Activated T-helper 1 cell treated with Interleukin-2 at 50 U/mL for 16 hours (primary cell): ENCODE measurements at places on chromosomes 3 and 15.

DNA sequence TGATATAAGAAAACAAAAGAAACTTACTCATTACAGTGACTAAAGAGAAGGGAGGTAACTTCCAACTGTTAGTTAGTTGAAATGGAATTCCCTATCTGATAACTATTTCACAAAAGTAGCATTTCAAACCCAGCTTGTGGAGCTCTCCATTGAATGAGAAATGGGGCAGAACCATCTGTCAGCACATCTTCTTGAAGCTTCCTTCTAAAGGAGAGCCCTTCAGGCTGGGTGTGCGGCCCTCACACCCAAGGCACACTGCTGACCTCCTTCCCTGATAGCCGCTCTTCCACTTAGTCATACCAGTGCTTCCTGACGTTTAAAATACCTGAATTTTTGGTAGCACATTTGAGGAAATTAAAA lies 28.1 kb upstream of the VEPH1 start:
- no peak for DNase-seq

- no peak for DNase-seq
Observed at GRCh38 chr3:12750658-12751071, 8.4 kb downstream of the TMEM40 start.

DNA sequence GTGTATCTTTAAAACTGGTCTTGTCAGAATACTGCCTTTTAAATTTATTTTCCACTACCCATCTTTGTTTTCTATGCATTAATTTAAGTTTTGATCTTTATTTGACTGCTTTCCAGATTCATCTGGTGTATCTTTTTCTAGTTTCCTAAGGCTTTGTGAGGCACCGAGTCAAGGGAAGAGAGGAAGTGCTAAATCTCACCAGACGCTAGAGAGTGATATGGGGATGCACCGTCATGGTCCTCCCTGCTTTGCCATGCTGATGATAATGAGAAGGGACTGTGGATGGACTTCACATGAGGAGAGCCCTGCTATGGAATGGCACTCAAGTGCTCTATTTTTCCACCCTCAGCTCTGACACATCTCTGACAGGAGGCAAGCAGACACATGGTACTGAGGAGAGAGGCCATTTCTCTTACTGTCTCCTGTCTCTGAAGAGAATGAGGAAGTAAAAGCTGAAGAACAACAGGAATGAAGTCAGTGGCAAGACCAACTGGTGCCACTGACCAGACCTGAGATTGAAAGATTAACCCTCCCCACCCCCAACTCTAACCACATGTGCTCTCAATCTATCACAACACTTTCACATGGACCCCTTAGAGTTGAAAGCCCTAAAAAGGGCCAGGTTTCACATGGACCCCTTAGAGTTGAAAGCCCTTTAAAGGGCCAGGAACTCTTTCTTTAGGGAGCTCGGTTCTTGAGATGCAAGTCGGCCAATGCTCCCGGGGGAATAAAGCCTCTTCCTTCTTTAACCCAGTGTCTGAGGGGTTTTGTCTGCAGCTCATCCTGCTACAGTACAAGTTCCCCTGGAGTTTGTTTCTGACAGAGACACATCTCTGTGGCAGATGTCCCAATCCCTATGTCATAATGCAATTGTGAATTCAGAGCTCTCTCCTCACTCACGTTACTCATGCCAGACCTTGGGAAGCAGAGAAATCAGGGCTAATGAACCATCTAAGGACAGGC lies at the start of gene IQCF2:
IQCF2 (plus strand) TSS at position 913 of the 963 bp plus-strand sequence. CDS start 52 bp downstream, outside the sequence.
- no peak for DNase-seq

GRCh38 chr3:197404754-197405153 lies 106.3 kb upstream of the DLG1 start:
- DNase-seq = no peak

DNA sequence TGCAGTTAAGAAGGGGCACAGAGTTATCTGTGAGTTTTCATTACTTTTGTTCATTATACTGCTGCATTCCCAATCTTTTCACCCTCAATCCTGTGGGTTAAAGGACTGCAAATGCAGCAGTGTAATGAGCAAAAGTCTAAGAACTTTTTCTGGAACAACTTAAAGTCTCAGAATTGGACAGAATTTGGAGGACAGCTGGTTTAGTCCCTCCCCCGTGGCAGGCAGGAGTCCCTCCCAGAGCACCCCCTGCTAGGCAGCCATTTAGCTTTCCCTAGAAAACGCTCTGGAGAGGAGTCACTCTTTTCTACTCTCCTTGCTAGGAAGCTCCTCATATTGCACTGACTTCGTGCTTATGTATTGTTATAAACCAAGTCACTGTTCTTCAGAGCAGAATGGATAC lies 156.3 kb upstream of the UBE2E1 start:
- DNase-seq = no peak

GRCh38 chr3:8882171-8882593 lies 81.1 kb downstream of the RAD18 start:
- no peak for DNase-seq
